ENCODE measurements at places on chromosomes 16 and 17.

DNA sequence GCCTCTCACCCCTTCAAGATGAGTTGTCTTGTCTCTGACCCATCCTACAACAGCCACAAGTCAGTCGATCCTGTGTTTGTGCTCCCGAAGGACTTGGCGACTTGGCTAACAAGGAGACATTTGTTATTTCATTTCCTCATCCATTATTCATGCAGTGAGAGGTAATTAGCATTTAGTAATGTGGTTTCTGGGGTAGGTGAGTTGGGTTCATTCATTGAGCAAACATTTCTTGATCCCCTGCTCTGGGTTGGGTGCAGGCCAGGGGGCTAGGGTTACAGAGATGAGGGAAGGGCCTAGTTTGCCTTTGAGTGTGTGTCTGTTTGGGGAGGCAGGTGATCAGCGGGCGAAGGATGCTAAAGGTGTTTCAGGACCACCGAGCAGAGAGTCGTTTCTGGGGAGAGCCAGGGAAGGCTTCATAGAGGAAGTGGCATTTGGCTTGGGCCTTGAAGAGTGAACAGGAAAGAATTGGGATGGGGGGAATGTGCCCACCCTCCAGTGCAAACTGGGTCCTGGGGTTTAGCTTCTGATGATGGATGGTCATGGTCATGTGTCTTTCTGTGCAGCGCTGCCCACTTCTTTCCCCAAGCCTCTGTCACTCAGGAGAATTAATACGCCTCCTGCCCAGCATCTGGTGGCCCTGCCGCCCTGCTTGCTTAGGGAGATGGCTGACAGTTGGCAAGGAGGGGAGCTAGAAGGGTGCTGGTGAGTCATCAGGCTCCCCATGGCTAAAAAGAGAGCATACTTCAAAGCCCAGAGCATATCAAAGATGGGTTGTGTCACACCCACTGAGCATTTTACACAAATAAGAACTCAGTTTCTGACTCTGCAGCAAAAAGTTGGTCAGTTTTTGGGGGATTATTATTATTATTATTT, 38.5 kb downstream of the MSI2 start:
- DNase-seq: peak; percentile 54

GRCh38 chr16:66298006-66298405, 68.5 kb upstream of the CDH5 start:
- DNase-seq: no peak

- DNase-seq: no peak
These were observed 40.3 kb downstream of the COX4I1 start for GRCh38 chr16:85839681-85840240.

DNA sequence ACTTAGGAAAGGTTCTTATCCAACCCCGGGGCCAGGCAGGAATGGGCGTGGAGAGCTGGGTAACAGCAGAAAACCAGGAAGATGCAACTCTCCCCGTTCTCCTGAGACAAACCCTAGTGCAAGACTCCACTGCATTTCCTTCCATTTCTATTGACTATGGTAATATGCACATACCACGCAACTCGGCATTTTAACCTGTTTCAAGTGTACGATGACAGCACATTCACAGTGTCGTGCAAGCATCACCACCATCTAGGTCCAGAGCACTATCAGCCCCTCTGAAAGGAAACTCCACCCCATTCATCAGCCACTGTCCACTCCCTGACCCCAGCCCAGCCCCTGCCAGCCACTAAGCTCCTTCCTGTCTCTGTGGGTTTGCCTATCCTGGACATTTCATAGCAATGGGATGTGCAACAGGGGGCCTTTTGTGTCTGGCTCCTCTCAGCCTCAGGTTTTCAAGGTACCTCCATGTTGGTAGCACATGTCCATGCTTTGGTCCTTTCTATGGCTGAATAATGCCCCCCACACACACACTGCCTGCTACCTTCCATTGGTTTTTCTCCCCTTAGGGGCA, 441.9 kb downstream of the SOX9 start:
- DNase-seq: no peak

DNA sequence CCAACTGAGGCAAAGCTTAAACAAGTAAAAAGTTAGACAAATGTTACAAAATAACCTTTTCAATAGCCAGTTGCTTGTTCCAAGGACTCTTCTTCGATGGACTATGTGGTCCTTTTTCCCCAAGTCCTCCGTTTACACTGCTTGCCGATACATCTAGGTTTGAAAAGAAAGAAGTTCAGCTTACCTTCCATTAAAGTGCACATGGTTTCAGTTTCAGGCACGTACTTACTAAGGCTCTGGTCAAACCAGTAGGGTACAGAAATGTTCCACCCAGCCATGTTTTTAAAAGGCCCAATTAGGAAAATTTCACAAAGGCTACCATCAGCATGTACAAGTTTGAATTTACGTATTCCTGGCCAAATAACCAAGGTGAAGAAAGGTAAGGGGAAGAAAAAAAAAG, 2.1 kb downstream of the SRSF2 start:
- no peak for DNase-seq

DNA sequence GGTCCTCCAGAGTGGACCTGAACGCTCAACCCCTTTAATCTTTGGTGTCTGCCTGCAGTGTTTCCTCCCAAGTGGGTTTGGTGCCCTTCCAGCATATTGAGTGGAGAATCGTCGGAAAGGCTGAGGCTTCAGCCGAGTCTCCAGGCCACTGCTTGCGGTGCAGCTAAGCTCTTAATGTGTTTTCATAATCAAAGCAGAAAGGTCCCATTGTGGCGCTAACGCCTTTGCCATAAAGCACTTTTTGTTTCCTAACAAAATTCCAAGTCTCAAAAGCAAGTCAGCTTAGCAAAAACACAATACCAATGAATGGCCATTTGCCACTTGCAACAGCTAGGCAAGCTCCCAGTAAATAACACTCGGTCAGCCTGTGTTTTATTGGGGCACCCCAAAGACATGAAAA, 57.6 kb downstream of the KSR1 start:
- no peak for DNase-seq

DNA sequence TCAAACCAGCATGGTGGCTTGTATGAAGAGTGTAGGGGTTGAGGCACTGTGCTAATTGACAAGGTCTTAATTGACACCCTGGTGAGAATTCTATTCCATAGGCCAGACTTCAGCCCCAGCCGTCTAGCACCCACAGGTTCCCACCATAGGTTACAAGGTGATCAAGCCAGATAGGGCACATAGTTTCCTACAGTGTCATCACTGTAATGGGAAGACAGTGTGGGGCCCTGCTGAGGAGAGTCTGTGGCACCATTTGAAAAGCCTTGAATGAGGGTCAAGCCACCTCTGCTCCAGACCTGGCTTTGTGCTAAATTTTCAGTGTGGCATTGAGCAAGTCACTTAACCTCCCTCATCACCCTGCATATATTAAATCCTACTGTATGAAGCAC, 36.2 kb downstream of the YPEL2 start:
- DNase-seq: no peak

All from activated naive CD8-positive, alpha-beta T cell treated with anti-CD3 and anti-CD28 coated beads for 36 hours (primary cell).